ENCODE measurements at places on chromosomes 7 and 10.

DNA sequence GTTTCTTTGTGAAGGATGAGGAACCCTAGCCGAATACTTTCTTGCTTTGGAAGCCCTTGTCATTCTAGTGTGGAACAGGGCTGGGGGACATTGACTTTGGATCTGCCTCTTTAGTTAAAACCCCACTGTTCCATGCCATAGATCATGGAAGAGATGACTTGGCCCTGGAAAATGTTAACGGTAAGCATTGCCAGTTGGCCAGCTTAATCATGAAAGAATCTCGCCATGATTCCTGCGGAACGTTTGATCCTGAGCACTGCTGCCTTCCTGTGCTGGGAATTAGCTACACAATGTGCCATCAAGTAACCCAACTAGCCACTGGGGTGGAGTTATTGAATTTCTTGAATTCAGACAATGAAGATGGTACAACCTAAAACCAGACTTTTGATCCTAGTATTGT is 177.6 kb upstream of the FZD8 start:
- DNase-seq: no peak

GRCh38 chr10:13338390-13339110 is 9.5 kb downstream of the SEPHS1 start:
- no peak for DNase-seq

DNA sequence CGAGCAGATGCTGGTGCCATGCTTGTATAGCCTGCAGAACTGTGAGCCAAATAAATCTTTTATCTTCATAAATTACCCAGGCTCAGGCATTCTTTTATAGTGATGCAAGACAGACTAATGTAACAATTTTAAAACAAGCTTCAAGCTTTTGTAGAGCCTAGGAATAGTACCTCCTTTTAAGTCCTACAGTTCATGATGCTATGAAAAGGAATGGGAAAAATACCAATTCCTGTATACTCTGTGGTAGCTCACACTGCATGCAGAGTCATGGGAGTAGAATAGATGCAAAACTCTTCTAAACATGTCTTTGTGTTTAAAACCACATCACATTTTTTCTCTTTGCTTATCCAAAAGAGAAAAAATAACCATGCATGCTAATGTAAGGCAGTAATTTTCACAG is 66.6 kb upstream of the WNT16 start:
- no peak for DNase-seq

GRCh38 chr10:43955002-43955596 is 306.4 kb upstream of the ZNF32 start:
- no peak for DNase-seq
